ENCODE measurements at places on chromosomes 3 and 15.

GRCh38 chr3:128176276-128176833 is 23.1 kb downstream of the EEFSEC start:
- DNase-seq: no peak

DNA sequence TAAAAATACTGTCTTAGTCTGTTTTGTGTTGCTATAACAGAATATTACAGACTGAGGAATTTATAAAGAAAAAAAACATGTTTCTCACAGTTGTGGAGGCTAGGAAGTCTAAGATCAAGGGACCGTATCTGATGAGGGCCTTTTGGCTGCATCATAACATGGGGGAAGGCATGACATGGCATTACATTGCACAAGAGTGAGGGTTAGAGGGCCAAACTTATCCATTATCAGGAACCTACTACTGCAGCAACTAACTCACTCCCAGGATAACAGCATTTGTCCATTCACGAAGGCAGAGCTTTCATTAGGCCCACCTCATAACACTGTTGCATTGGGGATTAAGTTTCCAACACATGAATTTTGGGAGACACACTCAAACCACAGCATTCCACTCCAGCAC is 30.3 kb downstream of the SYN2 start:
- DNase-seq: no peak

GRCh38 chr15:60526127-60526616 is 47.2 kb upstream of the ICE2 start:
- no peak for DNase-seq

DNA sequence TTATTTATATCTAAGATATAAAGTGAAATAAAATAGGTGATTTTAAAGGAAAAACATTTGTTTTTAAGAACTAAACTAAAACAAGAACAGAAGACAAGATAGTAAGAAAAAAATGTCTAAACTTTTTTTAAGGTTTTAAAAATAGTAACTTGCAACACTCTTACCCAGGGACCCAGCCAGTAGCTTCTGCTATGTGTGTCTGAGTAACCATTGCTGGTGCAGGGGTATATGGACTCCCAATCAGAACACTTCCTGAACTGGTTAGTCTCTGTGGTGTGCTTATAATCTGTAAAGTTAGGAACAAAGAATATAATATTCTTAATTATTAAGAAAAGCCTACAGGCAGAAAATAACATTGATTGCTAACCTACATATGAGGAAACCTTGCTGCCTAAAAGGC is 118.4 kb downstream of the ATP1B3 start:
- DNase-seq: no peak

- no peak for DNase-seq
These were observed 138.5 kb downstream of the NECTIN3 start for GRCh38 chr3:111210003-111210711.

GRCh38 chr3:168330983-168331382 is 235.3 kb upstream of the GOLIM4 start:
- DNase-seq: no peak

DNA sequence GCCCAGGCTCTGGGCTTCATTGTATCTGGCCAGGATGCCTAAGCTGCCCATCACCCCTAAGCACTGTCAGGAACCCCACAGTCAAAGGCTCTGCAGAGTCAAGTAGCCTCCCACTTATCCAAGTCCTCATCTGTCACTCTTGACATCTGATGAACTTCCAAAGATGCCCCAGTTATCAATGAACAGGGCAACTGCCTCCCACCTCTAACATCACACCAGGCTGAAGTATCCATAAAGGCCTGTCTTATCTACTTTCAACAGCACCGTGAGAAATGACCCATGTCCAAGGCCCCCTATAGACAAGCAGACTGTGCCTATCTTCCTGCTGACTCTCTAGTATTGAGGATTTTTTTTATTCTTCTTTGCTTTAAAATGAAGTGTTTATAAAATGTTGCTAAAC is 56.4 kb downstream of the TRIM69 start:
- no peak for DNase-seq

DNA sequence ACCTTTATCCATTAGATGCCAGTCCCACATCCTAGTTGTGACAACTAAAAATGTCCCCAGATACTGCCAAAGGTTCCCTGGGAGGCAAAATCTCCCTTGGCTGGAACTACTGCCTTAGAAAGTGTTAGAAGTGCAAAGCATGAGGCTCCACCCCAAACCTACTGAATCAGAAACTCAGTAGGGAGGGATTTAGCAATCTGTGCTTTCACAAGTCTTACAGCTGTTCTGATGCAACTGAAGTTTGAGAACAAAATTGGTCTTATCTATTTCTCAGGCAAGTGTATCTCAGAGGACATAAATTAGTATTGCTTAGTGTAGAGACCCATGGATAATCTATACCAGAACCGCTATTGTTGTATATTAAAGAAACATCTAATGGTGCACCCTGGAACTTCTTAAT is 70.2 kb downstream of the CLDN1 start:
- DNase-seq: no peak

- DNase-seq: no peak
These were observed 92.3 kb upstream of the ROPN1 start for GRCh38 chr3:124084022-124084881.

GRCh38 chr15:36235173-36235572 is 344.3 kb upstream of the CDIN1 start:
- no peak for DNase-seq

DNA sequence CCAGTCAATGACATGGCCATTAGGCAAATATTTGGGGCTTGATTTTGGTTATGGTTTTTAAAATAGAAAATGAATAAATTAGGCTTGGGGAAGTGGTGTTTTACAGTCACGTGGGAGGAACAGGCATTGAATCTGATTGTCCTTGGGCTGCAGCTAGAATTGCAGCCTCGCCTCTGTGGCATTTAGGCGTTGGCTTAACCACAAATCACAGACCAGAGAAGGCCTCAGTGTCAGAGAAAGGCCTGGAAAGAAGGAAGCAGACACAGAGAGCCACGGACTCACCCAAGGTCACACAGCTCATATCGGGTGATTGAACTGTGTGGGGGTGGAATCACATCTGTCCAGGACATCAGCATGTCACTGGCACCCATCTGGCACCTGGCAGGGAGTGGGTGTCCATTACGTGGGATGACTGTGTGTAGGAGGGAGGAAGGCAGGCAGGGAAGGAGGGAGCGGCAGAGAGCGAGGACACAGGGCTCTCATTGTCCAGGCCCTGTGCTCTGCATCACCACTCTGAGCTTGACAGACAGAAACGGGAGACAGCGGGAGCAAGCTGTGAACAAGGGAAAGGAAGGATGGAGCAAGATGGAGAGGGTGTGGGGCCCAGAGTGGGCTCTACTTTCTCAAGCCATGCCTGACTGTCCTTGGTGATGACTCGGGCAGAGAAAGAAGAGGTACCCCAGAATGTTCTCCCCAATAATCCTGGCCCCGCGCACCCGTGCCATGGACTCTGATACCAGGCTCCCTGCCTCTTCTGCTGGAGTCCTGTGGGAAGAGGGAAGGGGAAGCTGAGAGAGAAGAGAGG is 186.4 kb downstream of the FAM43A start:
- no peak for DNase-seq

DNA sequence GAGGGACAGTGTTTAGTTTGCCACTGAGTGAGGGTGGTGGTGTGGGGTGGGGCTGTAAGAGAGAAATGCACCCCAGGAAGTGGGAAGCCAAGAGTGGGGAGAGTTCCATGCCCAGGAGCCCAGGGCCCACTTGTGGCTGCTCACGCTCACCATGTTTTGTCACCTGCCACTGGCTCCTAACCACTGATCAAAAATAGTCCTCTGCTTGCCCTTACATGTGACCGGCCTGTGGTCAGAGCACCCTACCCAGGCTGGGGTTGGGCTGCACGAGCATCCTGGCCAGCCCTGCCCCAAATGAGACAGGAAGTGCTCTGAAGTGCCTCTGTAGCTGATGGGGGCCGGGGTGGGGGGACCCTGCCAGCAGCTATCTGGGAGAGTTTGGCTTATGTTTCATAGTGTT is 216.3 kb downstream of the RPLP1 start:
- no peak for DNase-seq

DNA sequence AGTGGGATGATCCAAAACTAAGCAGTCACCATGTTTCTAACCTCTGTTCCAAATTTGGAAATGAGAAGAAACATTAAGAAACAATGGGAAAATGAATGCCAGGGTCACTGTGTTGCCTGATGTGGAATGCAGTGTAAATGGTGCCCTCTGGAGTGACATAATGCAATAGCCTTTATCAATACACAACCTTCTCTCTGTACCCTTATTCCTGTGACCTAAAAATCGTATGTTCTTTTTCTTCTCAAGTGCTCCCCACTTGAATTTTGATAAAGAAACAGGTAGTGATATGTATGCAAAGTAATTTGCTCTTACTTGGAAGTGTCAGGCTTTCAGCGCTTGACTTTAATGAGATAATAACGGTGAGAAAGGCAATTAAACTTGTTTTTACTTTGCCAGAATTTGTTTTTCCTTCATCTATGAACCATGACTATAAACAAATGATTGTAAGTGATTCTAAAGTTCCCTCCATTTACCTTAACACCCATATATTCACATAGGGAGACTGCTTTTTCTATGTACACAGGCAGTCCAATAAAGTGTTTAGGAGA is 145.8 kb upstream of the THRB start:
- no peak for DNase-seq

DNA sequence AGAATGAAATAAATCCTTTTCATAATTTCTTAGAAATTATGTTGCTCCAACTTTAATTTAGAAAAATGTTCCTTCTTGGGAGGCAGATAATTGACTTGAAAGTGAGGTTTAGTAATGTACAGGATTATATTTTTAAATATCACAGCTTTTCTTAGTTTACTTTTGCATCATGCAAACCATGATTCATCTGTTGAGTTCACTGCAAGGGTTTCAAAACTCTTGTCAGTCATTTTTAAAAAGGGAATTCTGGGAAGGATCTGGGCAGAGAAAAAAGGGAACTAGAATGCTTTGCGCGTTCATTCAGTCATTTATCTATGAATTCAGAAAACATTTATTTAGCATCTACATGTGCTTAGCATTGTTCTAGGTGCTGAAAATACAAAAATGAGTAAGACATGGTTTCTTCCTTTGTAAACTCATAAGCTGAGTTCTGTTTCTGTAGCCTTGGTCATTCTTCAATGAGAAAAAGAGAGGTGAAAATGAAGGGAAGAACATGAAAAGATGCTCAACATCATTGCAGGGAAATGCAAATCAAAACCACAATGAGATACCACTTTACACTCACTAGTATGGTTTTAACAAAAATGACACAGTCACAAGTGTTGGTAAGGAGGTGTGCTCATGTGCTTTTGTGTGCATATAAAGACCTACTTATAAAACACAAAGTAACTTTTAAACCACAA is 209.1 kb downstream of the NR1D2 start:
- DNase-seq: no peak

DNA sequence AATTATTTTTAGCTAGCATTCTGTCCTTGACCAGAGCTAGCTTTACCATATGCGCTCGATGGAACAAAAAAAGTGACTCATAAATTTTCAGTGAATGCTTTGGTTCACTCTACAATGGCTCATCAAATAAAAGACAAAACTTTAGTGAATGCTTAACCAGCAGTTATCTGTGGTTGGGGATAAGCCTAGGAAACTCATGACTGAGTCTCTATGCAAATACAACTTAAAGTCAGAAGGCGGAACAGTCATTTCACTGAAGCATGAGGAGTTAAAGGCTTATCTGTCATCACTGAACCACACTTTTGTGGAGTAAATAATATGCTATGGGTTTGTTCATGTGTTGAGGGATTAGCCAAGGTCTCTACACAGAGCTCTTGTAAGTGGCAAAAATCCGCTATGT is 308.4 kb downstream of the SQOR start:
- no peak for DNase-seq

DNA sequence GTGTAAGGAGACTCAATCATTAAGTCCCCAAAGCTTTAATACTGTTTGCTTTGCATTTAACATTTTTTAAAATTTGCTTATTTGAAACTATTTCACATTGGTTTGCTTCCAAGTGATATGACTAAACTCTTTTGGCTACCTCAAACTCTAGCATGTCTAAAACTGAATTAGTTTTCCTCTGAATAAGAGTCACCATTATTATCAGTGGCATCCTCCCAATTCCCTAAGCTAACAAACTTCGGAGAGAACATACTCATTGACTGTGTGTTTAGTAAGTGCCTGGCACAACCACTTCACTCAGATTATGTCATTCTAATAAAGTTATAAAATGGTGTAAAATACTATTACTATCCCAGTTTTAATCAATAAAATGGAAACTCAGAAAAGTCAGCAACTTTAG is 21.9 kb downstream of the ATOSA start:
- DNase-seq: no peak

DNA sequence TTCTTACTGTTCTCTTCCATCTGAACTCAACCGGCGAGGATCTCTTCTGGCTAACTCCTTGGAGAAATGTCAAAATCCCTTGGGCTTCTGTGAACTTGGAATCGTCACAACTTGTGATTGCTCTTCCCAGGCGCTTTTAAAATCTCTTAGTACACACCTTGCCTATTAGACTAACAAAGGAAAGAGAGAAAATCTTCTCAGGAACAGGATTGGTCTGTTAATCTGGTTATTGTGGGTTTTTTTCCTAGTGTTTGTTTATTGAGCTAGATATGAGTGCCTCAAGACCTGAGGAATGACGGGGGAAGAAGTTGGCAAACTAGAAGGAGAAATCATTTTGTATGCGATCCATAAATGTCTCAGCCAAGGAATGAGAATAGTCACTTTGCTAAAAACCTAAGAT is at the start of gene ATP13A5:
Gene ATP13A5, minus strand, starts transcription at position 48 of the 400 bp plus-strand sequence. Its CDS starts 28 bp downstream, at position 20.
- DNase-seq: no peak

GRCh38 chr3:111568911-111569310 is 26.2 kb downstream of the ZBED2 start:
- DNase-seq: no peak

DNA sequence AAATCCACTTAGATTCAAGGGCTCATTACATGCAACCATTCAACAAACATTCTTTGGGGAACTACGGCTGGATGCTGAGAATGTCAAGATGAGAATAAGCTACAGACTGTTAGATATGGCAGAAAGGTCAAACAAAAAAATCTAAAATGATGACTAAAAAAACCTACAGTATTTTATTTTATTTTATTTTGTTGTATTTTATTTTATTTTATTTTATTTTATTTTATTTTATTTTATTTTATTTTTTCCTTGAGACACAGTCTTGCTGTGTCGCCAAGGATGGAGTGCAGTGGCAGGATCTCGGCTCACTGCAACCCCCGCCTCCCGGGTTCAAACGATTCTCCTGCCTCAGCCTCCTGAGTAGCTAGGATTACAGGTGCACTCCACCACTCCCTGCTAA is 46.2 kb downstream of the WDR72 start:
- DNase-seq: no peak

- no peak for DNase-seq
These were observed 29.1 kb downstream of the SLC6A1 start for GRCh38 chr3:11021611-11022011.

GRCh38 chr15:65580287-65580686 is 30.6 kb downstream of the INTS14 start:
- no peak for DNase-seq

GRCh38 chr3:15647611-15648167 is 46.1 kb downstream of the BTD start:
- no peak for DNase-seq

- no peak for DNase-seq
These were observed 56.7 kb upstream of the DGKG start for GRCh38 chr3:186418671-186419145.
